ENCODE measurements at places on chromosomes 2 and 18. TPM values are rescaled to one million over a fixed set of nuclear protein-coding genes. Genes with fewer than 3 reads are reported as not detected.

FSHR gene
- not detected for total RNA-seq

DPY30 gene
- 35.3 TPM for total RNA-seq

TCF23 gene
- 0.10 TPM for total RNA-seq

DHRS9 gene
- total RNA-seq: 0.69 TPM

SIX3 gene
- total RNA-seq: not detected

FOXD4L1 gene
- 0.15 TPM for total RNA-seq

DYSF gene
- 7.6 TPM for total RNA-seq

SIGLEC15 gene
- total RNA-seq: not detected

FBLN7 gene
- 8.9 TPM for total RNA-seq

MC4R gene
- total RNA-seq: not detected

NAT8 gene
- not detected for total RNA-seq

LRRTM4 gene
- not detected for total RNA-seq

MYO3B gene
- not detected for total RNA-seq

CFAP65 gene
- not detected for total RNA-seq

ADRA2B gene
- 4.8 TPM for total RNA-seq

PCARE gene
- not detected for total RNA-seq

ARPC2 gene
- 177 TPM for total RNA-seq

CLEC4F gene
- total RNA-seq: not detected

LONRF2 gene
- total RNA-seq: 0.44 TPM

MTA3 gene
- 25.8 TPM for total RNA-seq

TGFA gene
- total RNA-seq: not detected

PDE11A gene
- total RNA-seq: not detected

DOCK10 gene
- total RNA-seq: 3.8 TPM

INHBB gene
- total RNA-seq: 2.4 TPM

LRATD1 gene
- 0.59 TPM for total RNA-seq

ACSL3 gene
- total RNA-seq: 31.5 TPM

YWHAQ gene
- total RNA-seq: 194 TPM

LIMS4 gene
- 20.4 TPM for total RNA-seq

IL1A gene
- 0.05 TPM for total RNA-seq

LYG2 gene
- total RNA-seq: not detected

ZSCAN30 gene
- total RNA-seq: 12.2 TPM

ANKRD30BL gene
- not detected for total RNA-seq

SMYD1 gene
- not detected for total RNA-seq

MITD1 gene
- total RNA-seq: 16.3 TPM

TMEM200C gene
- not detected for total RNA-seq

TOGARAM2 gene
- total RNA-seq: 0.94 TPM

GAL3ST2 gene
- total RNA-seq: not detected

SETBP1 gene
- total RNA-seq: 7.6 TPM

MOGAT1 gene
- not detected for total RNA-seq

GCG gene
- not detected for total RNA-seq

DSC1 gene
- total RNA-seq: not detected

RBM43 gene
- total RNA-seq: 12.3 TPM

RAPGEF4 gene
- total RNA-seq: 4.7 TPM

PRSS56 gene
- not detected for total RNA-seq

CD207 gene
- total RNA-seq: not detected

ALPG gene
- total RNA-seq: not detected

All from cardiac ventricle fibroblast (primary cell).